ENCODE measurements at places on chromosomes 3 and 15.

- DNase-seq: no peak
Measured at GRCh38 chr15:68704496-68705021, 116.1 kb downstream of the ANP32A start.

- no peak for DNase-seq
Measured at GRCh38 chr3:8254489-8254888, 247.1 kb upstream of the LMCD1 start.

DNA sequence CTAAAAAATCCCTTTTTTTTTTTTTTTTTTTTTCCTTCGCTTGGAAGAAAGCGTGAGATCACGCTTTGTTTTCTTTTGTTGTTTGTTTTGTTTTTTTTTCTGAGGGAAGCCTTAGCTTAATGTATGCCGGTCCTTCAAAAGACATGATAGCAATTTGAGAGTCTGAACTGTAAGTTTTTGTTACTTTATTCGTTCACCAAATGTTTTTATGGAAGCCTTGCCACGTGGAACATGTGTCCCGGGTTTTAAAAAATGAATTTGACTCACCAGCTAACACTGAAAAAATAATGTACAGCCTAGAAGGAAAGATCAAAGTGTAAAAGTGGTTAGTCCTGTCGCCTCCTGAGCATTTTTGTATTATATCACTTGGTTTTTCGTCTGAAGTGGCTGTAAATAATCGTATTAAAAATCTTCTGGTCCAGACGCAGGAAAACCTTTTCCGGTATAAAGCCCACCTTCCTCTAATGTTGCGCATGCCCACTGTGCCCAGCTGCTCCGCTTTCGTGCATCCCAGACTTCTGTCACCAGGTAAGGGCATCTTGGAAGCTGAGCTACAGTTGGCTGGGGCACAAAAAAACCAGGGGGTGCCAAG is 795 bp upstream of the MYNN start:
- DNase-seq: peak; percentile 82

GRCh38 chr3:100682854-100683760 is 26.2 kb upstream of the TFG start:
- no peak for DNase-seq

DNA sequence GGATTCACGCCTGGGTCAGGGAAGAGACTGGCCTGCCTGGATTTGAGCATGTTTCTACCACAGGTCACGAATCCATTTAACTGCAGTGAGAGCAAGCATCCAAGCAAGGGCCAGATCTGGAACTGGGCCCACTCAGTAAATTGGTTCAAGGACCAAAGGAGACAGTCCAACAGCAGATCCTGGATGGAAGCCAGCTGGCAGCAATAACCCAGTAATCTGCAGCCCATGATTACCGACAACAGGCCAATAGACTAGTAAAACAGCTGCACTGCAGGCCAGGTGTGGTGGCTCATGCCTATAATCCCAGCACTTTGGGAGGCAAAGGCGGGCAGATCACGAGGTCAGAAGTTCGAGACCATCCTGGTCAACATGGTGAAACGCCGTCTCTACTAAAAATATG is 11.8 kb downstream of the SAMD7 start:
- DNase-seq: no peak

GRCh38 chr15:42707873-42708544 is 28.9 kb downstream of the CDAN1 start:
- no peak for DNase-seq

DNA sequence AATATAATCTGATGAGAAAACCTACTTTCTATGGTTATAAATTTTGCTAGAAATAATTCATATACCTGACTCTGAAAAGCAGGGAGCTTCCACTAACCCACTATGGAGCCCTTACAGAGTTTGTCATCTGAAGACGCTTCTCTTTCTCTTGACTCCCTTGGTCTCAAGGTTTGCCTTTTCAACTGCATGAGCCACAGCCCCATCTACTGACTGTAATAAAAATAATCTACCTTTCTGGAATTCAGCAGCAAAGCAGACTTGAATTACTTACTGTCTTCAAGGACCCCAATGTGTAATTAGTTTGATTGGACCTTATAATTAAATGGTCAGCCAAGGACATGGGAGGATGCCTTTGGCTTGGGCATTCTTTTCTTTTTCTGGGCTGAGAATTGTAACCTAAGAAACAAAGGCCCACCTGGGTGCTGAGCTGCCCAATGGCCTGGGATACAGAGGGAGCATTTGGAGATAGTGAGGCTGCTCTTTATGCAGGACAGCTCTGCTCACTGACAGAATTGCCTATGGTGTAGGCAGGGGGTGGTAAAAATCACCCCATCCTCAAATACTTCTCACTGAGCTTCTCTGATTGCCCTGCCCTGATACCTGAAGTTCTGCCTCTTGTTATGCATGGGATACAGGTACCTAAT is 178.6 kb upstream of the TRIM42 start:
- DNase-seq: peak; percentile 4

GRCh38 chr3:53821631-53822121 is 24.5 kb downstream of the CHDH start:
- DNase-seq: no peak

- no peak for DNase-seq
Measured at GRCh38 chr3:79368403-79368802, 399.4 kb downstream of the ROBO1 start.

- DNase-seq: no peak
Measured at GRCh38 chr3:154102225-154102624, 19.0 kb upstream of the ARHGEF26 start.
